Activated CD8-positive, alpha-beta T cell treated with anti-CD3 and anti-CD28 coated beads for 36 hours (primary cell): ENCODE measurements at places on chromosomes 1 and 21. TPM values are rescaled to one million over a fixed set of nuclear protein-coding genes. Genes with fewer than 3 reads are reported as not detected.

C1QTNF12 gene
- total RNA-seq = 4.9 TPM

DNA sequence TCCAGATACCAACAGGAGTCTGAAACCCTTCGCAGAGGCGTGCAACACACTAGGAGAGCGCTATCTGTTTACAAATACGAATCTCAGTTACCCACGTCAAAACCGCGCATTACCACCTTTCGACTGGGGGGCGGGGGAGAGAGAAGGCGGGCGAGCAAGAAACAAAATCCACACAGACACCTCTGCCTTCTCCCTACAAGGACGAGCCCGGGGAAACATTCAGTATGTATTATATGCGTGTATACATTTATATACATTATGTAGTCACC is 722 bp downstream of the TUT4 start:
- DNase-seq = peak; percentile 89

DNA sequence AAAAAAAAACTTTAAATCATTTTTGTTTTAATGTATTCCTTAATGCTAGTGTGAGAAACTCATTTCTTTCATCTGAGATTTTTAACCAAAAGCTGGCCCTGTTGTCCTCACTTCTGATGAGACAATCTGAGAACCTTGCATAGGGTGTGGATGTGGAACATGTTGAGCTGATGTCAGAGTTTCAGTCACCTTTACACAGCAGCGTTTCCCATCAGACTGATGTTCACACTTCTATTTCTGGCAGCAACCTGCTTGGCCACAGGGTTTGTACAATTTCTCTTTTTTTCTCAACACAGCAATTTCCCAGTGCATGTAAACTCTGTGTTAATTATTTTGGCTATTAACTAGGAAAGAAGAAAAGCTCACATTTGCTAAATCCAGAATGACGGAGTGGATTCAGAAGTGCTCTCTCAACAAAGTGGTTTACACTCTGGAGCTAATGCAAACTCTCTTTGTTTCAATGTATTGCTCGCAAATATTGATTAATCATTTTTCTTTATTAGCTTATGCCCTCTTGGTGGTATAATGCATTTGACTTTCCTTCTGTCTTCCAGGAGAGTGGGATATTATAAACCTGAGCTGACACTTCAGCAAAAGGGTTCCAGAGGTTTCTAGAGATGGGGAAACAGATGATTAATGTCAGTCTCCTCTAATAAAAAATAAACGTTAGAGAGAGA is 70.5 kb upstream of the HSPA13 start:
- peak; percentile 63 for DNase-seq

SZT2 gene
- total RNA-seq = 30.1 TPM

GNG12 gene
- total RNA-seq = not detected

- peak; percentile 89 for DNase-seq
Measured at GRCh38 chr1:116168277-116169032, 57.3 kb downstream of the MAB21L3 start.

- no peak for DNase-seq
Measured at GRCh38 chr1:65449214-65449823, 28.9 kb downstream of the LEPR start.

DNA sequence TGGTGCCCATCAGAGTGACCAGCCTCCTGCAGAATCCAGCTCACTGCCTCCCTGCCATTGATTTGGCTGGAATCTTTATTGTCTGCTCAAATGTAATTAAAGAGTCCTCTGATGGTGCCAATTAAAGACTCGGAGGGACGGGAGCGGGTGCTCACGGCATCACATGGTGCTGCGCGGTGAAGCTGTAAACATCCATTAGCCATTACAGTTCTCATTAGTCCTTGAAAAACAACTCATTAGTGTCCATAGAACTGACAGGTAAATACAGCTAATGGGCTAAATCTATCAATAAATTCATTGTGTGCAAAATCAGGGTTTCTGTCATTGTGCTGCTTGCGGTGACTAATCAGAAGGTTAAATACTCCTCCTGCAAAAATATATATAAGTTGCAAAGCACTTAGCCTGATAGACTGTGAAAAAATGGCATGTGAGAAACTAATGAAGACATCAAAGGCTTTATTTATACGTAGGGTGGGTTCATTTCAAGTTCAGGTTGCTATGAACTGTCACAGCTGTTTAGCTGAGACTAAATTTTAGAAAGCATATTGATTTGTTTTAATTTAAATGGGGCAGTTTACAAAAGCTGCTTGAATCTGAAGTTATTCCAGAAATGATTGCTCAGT is 289.8 kb upstream of the POU3F1 start:
- no peak for DNase-seq

DNA sequence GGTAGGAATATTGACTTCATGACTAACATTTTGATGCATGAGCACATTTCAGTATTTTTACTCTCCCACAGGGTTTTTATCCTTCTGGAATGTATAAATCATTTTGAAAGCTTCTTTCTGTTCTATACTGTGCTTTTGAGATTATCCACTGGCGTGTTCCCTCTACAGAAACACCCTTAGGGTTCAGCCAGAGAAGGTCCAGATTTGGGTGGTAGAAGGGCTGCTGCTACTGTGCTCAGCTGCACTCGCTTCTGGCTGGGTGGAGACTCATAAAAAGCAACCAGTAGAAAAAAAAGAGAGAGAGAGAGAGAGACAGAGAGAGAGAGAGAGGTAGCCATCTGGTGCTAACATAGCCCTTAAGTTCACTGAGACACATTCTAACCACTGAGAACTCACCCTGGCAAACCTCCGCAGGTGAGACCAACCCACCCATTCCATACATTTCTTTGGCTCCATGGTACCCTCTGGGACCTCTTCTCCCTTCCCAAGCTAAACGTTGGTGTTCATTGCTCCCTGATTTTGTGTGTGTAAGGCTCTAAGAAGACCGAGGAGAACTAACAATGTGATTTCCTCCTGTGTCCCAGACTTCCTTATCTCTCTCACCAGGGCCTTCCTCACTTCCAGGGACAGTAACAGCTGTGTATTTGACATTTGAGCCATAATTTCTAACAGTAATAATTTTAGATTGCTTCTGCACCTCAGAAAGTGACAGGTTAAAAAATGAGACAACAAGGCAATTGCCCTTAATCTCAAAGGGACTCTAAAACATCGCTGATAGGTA is 7.2 kb downstream of the APCS start:
- DNase-seq = no peak

LEMD1 gene
- total RNA-seq = 0.58 TPM

RNF186 gene
- not detected for total RNA-seq

- no peak for DNase-seq
Measured at GRCh38 chr1:199018471-199019135, 379.8 kb downstream of the PTPRC start.

- DNase-seq = no peak
Measured at GRCh38 chr1:94708299-94708685, 111.9 kb upstream of the SLC44A3 start.

DNA sequence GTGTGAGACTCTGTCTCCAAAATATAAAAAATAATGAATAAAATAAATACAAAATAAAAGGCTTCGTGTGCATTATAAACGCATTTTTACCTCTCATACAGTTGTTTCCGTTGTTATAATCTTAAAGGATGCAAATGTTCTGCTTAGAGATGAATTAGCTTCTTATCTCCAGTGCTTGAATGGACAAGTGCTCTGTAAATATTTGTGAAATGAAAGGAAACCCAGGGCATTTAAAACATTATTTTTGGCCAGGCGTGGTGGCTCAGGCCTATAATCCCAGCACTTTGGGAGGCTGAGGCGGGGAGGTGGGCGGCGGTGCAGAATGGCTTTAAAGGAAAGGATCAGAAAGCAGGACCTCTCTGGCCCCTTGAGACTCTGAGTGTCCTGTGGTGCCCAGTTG is 94.5 kb downstream of the HUNK start:
- DNase-seq = no peak

FCRL2 gene
- not detected for total RNA-seq

DNA sequence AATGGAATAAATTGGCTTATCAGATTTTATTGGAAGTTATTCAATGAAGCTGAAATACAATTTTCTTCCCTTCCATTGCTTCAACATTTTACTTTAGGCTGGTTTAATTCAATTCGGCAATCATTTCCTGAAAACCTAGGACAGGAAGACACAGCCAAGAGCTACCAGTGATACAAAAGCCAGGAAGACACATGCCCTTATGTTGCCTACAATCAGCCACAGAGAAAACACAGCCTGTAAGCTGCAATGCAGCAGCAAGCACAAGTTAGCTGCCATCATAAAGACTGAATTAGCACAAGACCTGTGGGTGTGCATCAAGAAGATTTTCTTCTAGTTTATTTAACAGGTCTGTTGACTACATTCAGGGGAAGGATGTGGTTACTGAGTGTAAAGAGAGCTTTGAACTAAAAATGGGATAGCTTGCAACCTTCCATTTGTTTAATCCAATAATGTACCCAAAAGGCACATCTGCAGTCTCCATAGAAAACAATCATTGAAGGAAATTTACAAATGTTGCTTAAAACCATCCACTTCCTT is 193.8 kb downstream of the KCNH1 start:
- no peak for DNase-seq

DNA sequence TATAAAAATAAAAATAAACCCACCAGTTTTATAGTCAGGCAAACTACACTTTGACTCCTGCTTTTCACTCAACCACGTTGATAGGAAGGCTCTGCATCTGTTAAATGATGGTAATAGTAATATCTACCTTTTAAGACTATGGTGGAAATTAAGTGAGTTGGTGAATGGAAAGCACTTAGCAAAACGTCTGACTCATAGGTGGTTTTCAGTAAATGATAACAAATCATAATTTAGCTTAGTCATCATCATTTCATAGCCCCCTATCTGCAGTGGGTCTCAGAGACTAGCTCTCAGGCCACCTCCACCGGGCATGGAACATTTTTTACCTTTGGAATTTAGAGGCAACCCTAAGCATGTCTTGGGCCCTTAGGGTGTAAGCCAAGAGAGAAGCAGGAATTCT is 160.0 kb downstream of the PDE4B start:
- no peak for DNase-seq

- DNase-seq = peak; percentile 73
Measured at GRCh38 chr1:224205438-224205840, 22.4 kb downstream of the DEGS1 start.

IQGAP3 gene
- 14.4 TPM for total RNA-seq

DNA sequence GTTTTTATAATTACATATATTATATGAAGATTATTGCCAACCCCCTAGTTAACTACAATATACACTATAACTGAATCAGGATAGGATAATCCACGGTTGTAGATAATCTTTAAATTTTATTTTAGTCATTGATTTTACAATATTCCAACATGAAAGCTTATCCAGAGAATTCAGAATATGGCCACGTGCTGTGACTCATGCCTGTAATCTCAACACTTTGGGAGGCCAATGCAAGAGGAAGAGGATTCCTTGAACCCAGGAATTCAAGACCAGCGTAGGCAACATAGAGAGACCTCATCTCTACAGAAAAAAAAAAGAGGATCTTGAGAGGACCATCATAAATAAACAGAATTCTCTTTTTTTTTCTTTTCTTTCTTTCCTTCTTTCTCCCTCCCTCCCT is 119.6 kb upstream of the CACYBP start:
- DNase-seq = no peak

- no peak for DNase-seq
Measured at GRCh38 chr1:95023399-95024043, 49.2 kb downstream of the ALG14 start.

DNA sequence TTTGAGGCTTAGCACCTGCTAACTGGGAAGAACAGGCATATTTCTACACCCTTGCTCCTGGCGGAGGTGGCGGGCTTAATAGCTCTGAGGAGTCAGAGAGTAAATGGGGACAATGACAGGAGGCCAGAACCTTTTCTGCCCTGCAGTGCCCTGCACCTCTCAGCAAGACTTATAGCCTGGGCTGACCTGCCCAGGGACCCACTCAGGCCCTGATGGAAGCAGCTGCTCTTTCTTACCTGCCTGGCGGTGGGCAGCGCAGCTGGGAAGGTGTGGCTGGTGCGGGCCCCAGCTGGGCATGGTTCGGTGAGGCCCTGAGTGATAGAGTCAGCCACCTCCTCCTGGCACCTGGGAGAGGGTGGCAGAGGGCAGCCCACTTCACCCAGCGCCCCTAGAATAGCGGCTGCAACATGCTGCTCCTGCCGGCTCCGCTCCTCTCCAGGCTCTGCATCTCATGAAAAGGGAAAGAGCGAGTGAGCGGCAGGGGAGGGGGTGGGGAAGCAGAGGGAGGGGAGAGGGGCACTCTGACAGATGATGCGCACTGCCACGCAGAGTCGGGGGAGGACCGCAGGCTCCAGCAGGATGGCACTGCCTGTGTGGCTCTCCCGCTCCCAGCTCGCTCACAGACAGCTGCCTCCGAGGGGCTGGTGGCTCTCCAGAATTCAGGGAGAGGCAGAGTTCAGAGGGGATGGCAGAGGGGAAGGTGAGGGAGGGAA is at the start of gene RGS8:
Gene RGS8 (minus strand): TSS at position 472 of the 713 bp plus-strand sequence. CDS start 14,938 bp downstream, outside the sequence.
- no peak for DNase-seq

DNA sequence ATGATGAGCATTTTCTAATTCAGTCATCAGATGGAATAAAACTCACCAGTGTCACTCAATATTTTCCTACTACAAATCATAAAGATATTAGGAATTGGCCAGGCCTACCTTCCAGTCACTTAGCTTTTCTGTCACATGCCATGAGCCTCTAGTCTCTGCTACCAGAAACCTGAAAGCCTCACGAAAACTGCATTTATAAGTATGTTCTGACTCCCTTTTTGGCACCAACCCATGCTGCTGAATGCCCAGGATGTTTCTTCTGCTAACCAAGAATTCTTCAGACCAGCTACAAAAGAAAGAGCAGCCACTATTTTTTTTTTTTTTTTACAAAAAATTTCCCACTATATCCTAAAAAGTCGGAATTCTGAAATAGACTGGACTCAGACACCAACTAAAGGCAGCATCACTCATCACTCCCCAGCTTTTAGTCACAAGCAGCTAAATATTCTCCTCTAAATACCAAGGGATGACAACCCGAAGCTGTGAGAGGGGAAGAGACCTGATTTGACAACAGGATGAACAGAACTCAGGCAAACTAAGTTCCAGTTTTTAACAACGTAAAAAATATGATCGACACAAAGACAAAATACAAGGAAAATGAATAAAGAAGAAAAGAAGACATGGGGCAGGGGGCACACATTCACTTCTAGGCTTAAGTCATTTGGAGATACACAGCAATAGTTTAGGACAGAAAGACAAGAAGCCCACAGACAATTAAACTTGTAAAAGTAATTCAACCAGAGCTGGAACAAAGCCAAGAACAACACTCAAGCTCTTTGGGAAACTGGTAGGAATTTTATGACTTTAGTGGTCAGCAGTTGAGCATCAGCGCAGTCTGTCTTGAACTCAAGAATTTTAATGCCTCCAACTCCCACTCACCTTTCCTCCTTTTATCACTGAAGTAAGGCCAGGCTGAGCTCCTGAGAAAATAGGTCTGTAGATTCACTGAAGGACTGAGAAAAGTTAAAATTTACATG is 1.7 kb downstream of the DCAF8 start:
- no peak for DNase-seq

- DNase-seq = peak; percentile 7
Measured at GRCh38 chr1:204074274-204075138, 1.6 kb downstream of the SOX13 start.

DNA sequence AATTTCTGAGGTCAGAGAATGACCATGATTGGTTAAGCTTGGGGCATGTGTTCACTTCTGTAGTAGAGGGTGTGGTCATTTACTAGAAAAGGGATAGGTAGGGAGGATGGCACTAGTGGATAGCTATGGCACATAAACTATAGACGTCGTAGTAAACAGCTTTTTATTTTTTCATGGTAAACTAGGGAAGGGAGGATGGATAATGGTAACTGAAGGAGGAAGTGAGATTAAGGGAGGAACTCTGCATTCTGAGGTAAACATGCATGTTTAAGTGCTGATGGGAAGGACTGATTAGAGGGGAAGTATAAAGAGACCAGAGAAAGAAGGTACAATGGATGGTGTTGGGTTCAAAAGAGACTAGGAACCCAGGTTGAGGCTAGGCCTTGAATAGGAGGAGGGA is 26.9 kb downstream of the PTGS2 start:
- DNase-seq = no peak

CD55 gene
- 100 TPM for total RNA-seq
